ENCODE measurements at places on chromosomes 13 and 19. TPM values are rescaled to one million over a fixed set of nuclear protein-coding genes. Genes with fewer than 3 reads are reported as not detected.

The PBX4 gene
- total RNA-seq, result 1.6 TPM

The ATP4B gene
- not detected for total RNA-seq

The FOXA3 gene
- not detected for total RNA-seq

The ITGBL1 gene
- 70.7 TPM for total RNA-seq

The SLC10A2 gene
- total RNA-seq, result not detected

The ZNF844 gene
- 11.6 TPM for total RNA-seq

The NANOS3 gene
- 0.66 TPM for total RNA-seq

The SIGLEC12 gene
- total RNA-seq, result not detected

The GPC5 gene
- total RNA-seq, result not detected

The ZNF708 gene
- total RNA-seq, result 3.6 TPM

The CEACAM7 gene
- total RNA-seq, result not detected

The VN1R4 gene
- not detected for total RNA-seq

The IGFL3 gene
- total RNA-seq, result not detected

The ZFR2 gene
- total RNA-seq, result not detected

The POSTN gene
- 176 TPM for total RNA-seq

The ZNF726 gene
- total RNA-seq, result 0.83 TPM

The GNG7 gene
- total RNA-seq, result 0.15 TPM

The CYP2A7 gene
- not detected for total RNA-seq

The ZNF730 gene
- total RNA-seq, result 2.6 TPM

The ZNF497 gene
- total RNA-seq, result 0.87 TPM

The MAMSTR gene
- 3.8 TPM for total RNA-seq

The S1PR4 gene
- total RNA-seq, result not detected

The ZNF575 gene
- total RNA-seq, result 0.29 TPM

The LILRB1 gene
- total RNA-seq, result not detected

The RAB8A gene
- total RNA-seq, result 65.5 TPM

The TNFRSF19 gene
- 117 TPM for total RNA-seq

The PNMA8B gene
- 2.8 TPM for total RNA-seq

The CYP4F2 gene
- total RNA-seq, result not detected

The PRSS57 gene
- 0.17 TPM for total RNA-seq

The HNRNPA1L2 gene
- 2.0 TPM for total RNA-seq

The NLRP4 gene
- total RNA-seq, result not detected

The OR7C1 gene
- not detected for total RNA-seq

The ZNF835 gene
- 1.2 TPM for total RNA-seq

The PGLYRP1 gene
- total RNA-seq, result not detected

The CPT1C gene
- total RNA-seq, result 37.5 TPM

The ZNF728 gene
- total RNA-seq, result 0.50 TPM

The ZMYM5 gene
- total RNA-seq, result 20.2 TPM

The ZNF345 gene
- total RNA-seq, result 2.8 TPM

The FFAR2 gene
- total RNA-seq, result not detected

The TEKTIP1 gene
- total RNA-seq, result not detected

The ZNF441 gene
- 12.2 TPM for total RNA-seq

The ETHE1 gene
- 118 TPM for total RNA-seq

The KLK10 gene
- not detected for total RNA-seq

The PLIN5 gene
- total RNA-seq, result not detected

The IGFL1 gene
- total RNA-seq, result not detected

The ZNF558 gene
- 25.2 TPM for total RNA-seq

The RANBP3 gene
- total RNA-seq, result 52.1 TPM

The ZNF540 gene
- 0.44 TPM for total RNA-seq
